NCI-H2081 (cell line): ENCODE measurements at places on chromosomes 5 and 9.

- DNase-seq = no peak
These were observed 59.1 kb downstream of the JMY start for GRCh38 chr5:79295029-79295428.

GRCh38 chr5:57862471-57862911, 379.9 kb upstream of the ACTBL2 start:
- DNase-seq = no peak

- DNase-seq = no peak
These were observed 14.5 kb downstream of the DMGDH start for GRCh38 chr5:79055017-79055416.

GRCh38 chr9:69768716-69769115, 8.9 kb upstream of the PTAR1 start:
- no peak for DNase-seq

- DNase-seq = no peak
These were observed 35.1 kb downstream of the SKIC3 start for GRCh38 chr5:95519681-95520080.

- no peak for DNase-seq
These were observed 91.6 kb downstream of the ZSWIM6 start for GRCh38 chr5:61423487-61424145.
